ENCODE measurements at places on chromosomes 5 and 9. TPM values are rescaled to one million over a fixed set of nuclear protein-coding genes. Genes with fewer than 3 reads are reported as not detected.

DNA sequence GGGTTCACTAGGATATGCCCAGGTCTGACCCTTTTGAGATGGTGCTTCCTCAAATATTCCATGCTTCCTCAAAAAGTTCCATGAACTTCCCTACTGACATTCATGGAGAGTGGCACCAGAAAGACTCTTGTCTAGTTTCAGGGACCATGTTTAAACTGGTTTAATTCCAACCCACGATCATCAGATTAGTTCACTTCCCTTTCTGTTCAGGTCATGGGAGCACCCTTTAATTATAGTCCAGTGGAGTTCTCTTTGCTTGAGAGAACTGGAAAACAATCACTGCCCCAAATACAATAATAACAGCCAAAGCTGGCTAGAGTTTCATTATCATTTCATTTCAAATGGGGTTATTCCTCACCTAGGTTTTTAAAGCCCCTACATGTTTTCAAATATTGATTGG is 9.7 kb upstream of the ERBIN start:
- DNase-seq, result no peak

DNA sequence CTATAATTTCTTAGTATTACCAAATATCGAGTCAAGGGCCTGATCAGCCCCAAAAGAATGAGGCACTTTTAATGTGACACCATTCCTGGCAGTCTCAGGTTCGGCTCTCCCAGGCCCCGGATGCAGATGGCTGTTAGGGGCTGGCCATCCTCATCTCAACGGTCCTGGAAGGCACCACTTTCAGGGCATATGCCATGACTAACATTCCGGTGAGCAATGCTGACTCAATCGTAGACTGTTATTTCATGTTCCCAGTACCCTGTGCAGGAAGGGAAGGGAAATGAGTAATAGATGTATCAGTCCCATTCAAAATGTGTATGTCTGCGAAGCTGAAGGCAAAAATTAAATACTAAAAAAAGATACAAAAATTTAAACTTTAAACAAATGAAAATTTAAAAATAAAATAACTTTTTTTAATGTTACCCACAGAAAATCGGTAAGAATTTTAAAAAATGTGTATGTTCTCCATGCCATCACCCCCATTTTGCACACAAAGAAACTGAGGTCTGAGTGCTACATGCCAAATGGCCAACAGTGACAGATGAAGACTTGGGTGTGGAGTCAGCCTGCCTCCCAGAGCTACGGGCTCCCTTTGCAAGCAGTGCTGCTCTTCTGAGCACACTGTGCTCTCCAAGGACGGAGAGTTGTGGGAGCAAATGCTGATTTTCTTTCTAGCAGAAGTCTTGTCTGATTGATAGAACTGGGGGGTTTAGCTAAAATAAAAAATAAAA is 79.0 kb downstream of the GLDC start:
- DNase-seq, result peak; percentile 81

The ASPN gene
- total RNA-seq, result not detected

The PCDHA10 gene
- not detected for total RNA-seq

- DNase-seq, result no peak
Observed at GRCh38 chr5:91059409-91059808, 323.7 kb downstream of the ARRDC3 start.

The TMEM174 gene
- not detected for total RNA-seq

DNA sequence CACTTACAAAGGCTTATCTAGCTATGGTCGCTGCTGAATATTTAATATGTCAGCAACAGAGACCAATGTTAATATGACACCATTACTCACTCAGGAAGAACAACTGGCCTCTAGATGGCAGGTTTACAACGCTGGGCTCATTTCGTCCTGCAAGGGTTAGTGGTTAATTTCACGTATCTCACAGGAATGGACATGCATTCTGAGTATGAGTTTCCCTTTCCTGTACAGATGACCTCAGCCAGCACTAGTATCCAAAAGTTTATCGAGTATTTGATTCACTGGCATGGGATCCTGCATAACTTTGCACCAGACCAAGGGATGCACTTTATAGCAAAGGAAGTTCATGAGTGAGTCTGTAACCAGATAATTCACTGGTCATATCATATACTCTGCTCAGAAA is 8.7 kb upstream of the TRPC7 start:
- DNase-seq, result peak; percentile 19

The ZFP37 gene
- total RNA-seq, result 0.33 TPM

The CD74 gene
- total RNA-seq, result 325 TPM

The SMIM33 gene
- 0.37 TPM for total RNA-seq

The DCTN4 gene
- 43.9 TPM for total RNA-seq

GRCh38 chr5:60492958-60493357 is 207.0 kb downstream of the DEPDC1B start:
- no peak for DNase-seq

The SEMA4D gene
- 368 TPM for total RNA-seq

- DNase-seq, result peak; percentile 76
Observed at GRCh38 chr9:114271556-114272510, 51.1 kb upstream of the ORM1 start.

The SHROOM1 gene
- total RNA-seq, result 7.4 TPM

The KIF3A gene
- 44.2 TPM for total RNA-seq

The ECM2 gene
- not detected for total RNA-seq

DNA sequence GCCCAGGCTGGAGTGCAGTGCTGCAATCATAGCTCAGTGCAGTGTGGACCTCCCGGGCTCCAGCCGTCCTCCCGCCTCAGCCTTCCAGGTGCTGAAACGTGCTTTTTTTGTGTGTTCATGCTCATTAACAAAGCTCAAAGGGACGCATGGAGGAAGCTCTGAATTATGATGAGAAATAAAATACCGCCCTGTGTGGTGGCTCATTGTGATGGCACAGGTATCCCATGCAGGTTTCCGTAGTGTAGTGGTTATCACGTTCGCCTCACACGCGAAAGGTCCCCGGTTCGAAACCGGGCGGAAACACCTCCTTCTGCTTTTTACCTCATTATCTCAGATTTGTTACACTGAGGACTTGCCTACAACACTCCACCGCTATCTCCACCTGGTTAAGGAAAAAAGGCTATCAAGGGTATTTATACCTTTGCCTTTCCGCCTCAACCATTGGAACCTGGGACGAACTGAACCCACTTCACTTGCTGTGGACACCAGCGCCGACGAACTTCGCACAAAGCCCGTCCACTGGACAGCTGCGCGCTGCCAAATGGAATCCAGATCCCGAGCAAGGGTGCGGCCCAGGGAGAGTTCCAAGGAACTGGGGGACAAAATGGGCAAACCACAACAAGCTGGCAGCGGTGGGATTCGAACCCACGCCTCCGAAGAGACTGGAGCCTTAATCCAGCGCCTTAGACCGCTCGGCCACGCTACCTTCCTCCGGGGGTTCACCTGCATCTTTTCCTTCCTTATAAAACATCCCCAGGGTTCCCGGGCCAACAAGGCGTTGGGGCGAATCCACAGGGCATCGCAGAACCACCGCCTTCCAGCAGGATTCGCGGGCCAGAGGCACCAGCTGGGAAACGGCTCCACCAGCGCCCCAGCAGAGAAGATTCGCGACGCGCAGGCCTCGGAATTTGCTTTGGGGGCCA is 26.3 kb downstream of the OR2V2 start:
- DNase-seq, result peak; percentile 88

DNA sequence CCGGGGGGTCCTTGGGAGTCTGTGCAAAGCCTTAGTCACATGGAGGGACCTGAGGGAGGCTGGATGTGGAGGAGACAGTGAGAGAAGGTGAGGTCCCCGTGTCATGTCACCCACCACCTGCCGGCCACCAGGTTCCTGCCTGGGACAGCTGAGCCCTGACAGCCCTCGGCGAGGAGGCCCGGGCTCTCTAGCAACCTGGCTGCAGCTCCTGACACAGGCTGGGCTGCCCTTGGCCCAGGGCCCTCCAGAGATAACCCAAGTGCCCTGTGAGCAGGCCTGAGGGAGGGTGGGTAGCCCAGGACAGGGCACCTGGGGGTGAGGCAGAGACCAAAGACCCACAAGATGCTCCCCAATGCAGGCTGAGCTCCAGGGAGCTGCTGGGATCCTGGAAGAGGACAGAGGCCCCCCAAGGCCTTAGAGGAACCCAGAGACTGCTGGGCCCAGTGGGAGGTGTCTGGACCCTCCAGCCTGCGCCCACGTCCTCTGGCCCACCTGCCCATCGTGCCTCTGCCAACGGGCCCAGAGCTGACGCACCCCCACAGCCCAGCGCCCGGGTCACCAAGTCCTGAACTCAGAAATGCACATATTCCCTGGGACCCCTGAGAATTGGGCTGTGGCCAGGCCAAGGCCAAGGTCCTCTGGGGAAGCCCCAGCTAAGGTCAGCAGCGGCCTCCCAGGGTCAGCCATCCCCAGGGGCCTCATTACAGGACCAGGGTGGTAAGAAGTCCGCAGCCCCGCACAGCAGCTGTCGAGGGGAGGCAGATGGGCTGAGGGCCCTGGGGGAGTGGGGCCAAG is 8.8 kb upstream of the PTGDS start:
- no peak for DNase-seq

- DNase-seq, result no peak
Observed at GRCh38 chr5:76999451-76999850, 30.8 kb upstream of the AGGF1 start.

The PCDHGB2 gene
- total RNA-seq, result 0.97 TPM

DNA sequence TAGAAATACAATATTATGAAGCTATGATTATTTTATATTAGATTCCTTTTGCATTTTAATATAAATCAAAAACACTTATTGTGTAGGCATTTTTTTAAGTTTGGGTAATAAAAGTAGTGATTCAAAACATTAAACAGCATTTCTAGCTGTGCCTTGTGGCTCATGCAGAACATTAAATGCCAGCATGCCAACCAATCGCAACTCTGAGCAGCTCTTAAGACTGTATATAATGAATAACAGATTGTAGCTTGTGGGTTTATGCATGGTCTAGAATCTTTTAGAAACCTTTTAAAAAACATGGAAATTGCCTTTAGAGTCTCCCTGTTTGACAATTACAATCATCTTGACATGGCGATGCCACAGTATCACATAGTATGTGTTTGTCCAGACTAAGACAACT is 903.8 kb downstream of the EFNA5 start:
- DNase-seq, result no peak

The OXCT1 gene
- total RNA-seq, result 92.6 TPM

The SHC3 gene
- not detected for total RNA-seq

GRCh38 chr5:77920359-77921058 is 144.4 kb upstream of the TBCA start:
- DNase-seq, result no peak

GRCh38 chr9:83521411-83521810 is 16.8 kb downstream of the FRMD3 start:
- DNase-seq, result no peak

The IZUMO3 gene
- total RNA-seq, result not detected

- DNase-seq, result peak; percentile 94
Observed at GRCh38 chr5:1792842-1793266, 6.8 kb downstream of the MRPL36 start.

DNA sequence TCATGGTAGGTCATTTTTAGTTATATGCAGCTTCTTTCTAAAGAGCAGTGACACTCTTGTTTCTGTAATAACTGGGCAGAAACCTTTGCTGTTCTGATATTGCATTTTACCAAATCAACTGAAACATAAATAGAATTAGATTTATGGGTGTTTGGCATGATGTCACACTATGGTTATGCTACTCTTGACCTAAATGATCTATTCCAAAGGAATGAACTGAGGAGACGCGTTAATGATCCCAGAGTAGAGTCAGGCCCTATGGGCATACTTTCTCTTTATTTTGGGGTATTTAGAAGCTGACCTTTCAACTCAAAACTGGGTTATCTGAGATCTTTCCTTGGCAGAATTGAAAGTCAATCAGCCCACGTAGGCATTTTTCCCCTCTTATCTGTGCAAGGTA is 146.8 kb upstream of the ADAMTSL1 start:
- DNase-seq, result no peak

- DNase-seq, result no peak
Observed at GRCh38 chr5:27854243-27854852, 816.0 kb upstream of the CDH9 start.

All from activated CD4-positive, alpha-beta T cell treated with anti-CD3 and anti-CD28 coated beads, Interleukin-2, amount 10 ng/mL, durations not matched to agents 24 days and 14 days (primary cell).